PC-9 (cell line): ENCODE measurements at places on chromosomes 5 and 9.

GRCh38 chr5:12805165-12805698, 901.0 kb upstream of the CTNND2 start:
- peak; percentile 11 for DNase-seq

DNA sequence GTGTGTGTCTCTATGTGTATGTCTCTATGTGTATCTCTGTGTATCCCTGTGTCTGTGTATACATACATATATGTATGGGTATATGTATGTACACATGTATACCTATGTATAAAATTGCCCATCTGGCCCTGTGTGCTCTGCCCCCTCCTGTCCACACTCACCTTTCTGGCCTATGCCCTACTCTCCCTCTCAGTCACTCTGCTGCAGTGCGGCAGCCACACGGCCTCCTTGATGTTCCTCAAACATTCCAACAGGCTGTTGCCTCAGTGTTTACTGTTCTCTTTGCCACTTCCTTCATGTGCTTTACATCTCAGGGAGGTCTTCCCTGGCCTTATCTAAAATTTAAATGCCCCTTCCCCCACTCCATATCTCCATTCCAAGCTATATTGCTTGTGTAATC, 18.3 kb upstream of the RNF180 start:
- no peak for DNase-seq

GRCh38 chr5:2001300-2001699, 118.6 kb upstream of the IRX4 start:
- DNase-seq, result no peak

DNA sequence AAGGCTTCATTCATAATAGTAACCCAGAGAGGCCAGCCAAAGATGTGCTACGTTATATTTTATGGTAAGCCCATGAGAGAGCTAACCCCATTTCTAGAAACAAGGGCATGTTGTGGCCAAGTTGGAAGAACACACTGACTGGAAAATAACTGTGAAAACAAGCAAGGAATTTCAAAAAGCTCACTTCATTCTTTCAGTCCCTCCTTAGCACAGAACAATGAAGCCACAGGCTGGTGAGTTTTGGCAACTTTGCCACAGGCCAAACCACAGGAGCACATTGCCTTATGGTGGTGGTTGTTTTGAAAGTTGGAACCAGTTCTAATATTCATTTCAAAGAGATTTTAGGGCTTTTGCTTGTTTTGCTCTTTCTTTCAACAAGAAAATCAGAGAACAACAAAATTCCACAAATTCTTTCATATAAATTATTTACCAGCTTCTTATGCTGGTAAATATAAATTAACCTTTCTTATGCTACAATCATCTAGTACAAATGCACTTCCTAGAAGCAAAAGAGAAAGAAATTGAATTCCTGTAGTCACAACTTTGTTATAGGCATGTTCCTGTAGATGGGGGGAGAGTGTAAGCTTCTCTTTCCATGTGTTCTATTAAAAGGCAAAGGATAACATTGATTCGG, 225.4 kb upstream of the RFX3 start:
- DNase-seq, result peak; percentile 33

GRCh38 chr5:138369706-138370105, 17.2 kb downstream of the KDM3B start:
- DNase-seq, result no peak
